Calu3 (cell line): ENCODE measurements at places on chromosomes 6 and 20. TPM values are rescaled to one million over a fixed set of nuclear protein-coding genes. Genes with fewer than 3 reads are reported as not detected.

DNA sequence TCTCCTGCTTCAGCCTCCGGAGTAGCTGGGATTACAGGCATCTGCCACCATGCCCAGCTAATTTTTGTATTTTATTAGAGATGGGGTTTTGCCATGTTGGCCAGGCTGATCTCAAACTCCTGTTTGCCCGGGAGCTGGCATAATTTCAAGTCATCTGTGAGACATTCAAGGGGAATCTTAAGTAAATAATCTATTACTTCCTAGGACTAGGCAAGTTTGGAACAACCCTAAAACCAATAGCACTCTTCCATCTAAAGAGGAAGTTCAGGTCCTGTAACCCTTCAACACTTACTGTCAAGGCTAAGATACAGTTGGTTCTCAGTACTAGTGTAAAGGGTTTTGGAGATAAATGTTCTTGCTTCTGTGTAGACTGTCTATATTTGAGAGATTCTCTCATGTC is 267.8 kb upstream of the IRAK1BP1 start:
- H3K4me3 ChIP-seq: no peak overlapping the region
- H3K27ac ChIP-seq: peak overlapping the region; percentile 96
- no peaks in the 10 kb centered on the region for H3K27me3 ChIP-seq

DNA sequence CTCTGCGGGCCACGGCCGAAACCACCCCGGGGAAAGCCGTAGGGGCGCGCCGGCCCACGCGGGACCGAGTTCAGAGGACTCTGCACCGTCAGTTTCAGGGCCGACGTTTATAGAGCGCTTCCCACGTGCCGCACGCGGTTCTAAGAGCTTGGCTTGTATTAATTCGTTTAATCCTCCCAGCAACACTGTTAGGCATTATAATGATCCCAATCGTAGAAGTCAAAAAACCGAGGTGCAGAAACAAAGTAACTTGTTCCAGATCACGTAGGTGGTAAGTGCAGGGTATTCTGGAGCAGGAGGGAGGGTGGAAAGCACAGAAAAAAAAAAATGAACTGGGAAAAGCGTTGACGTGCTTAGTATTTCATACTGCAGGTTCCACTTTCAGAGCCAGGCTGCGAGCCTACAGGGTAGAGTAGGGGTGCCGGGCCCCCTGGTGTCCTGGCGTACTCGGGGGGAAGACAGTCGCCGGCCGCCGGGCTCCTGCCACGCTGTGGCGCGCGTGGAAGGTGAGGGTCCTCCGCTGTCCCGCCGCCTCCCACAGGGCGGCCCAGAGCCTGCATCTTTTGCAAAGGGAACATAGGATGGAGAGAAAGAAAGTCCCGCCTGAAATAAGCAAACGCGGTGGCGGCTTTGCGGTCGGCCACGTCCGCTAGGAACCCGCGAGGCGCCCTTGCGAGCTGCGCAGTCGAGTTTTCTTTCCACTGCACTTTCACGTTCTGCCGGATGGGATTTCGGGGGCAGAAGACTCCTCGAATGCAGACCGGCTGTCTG is 10.2 kb upstream of the FOXF2 start:
- H3K4me1 ChIP-seq: no peaks in the 10 kb centered on the region
- no peak overlapping the region for H3K4me3 ChIP-seq
- H3K27me3 ChIP-seq: peaks cover 68% of the 10 kb centered on the region
- no peaks in the 10 kb centered on the region for H3K36me3 ChIP-seq
- no peak for DNase-seq

- H3K27ac ChIP-seq: no peak overlapping the region
- H3K4me3 ChIP-seq: no peak overlapping the region
- H3K4me1 ChIP-seq: no peaks in the 10 kb centered on the region
- no peak for DNase-seq
- peaks cover 55% of the 10 kb centered on the region for H3K27me3 ChIP-seq
Observed at GRCh38 chr20:13839421-13840092, 54.7 kb downstream of the NDUFAF5 start.

DNA sequence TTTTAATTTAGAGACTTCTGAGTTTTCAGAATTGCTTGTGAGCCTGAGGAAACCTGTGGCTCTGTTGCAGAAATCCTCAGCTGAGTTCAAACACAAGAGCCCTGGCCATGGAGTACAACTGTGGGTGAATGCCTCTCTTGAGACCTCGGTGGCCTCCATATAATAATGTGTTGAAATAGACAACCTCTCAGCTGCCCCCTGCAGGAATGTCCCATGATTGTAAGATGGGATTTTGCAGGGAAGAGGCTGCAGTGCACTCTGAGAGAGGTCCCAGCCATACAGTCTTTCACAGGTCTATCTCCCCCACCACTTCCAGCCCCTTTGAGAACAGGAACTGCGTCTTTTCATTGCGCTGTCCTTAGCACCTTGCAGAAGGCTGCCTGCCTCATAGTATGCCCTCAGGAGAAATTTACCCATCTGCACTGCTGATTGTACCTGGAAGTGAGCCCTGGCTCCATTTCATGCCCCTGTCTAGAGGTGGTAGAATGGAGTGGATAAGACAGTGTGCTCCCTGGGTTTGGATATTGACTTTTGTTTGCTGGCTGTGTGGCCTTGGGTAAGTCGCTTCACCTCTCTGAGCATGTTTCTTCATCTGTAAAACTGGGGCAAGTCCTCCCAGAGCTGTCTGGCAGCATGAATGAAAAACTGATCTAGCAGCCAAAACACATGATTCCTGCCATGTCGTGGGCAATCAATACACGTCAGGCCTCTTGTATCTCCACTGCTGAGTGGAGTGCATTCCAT is 16.8 kb upstream of the CDH22 start:
- H3K4me1 ChIP-seq: no peaks in the 10 kb centered on the region
- peaks cover 100% of the 10 kb centered on the region for H3K27me3 ChIP-seq
- no peak overlapping the region for H3K27ac ChIP-seq
- H3K36me3 ChIP-seq: no peaks in the 10 kb centered on the region
- peak; percentile 70 for DNase-seq

PLEKHG1 gene
- 9.7 and 16.9 TPM in 2 replicates for total RNA-seq
